ENCODE measurements at places on chromosomes 2 and 18. TPM values are rescaled to one million over a fixed set of nuclear protein-coding genes. Genes with fewer than 3 reads are reported as not detected.

GRCh38 chr2:163471947-163472346 lies 263.9 kb downstream of the FIGN start:
- DNase-seq: no peak

GRCh38 chr2:5926871-5927512 lies 234.8 kb downstream of the SOX11 start:
- no peak for DNase-seq

- no peak for DNase-seq
These were observed 162.4 kb downstream of the DSEL start for GRCh38 chr18:67354091-67354490.

DNA sequence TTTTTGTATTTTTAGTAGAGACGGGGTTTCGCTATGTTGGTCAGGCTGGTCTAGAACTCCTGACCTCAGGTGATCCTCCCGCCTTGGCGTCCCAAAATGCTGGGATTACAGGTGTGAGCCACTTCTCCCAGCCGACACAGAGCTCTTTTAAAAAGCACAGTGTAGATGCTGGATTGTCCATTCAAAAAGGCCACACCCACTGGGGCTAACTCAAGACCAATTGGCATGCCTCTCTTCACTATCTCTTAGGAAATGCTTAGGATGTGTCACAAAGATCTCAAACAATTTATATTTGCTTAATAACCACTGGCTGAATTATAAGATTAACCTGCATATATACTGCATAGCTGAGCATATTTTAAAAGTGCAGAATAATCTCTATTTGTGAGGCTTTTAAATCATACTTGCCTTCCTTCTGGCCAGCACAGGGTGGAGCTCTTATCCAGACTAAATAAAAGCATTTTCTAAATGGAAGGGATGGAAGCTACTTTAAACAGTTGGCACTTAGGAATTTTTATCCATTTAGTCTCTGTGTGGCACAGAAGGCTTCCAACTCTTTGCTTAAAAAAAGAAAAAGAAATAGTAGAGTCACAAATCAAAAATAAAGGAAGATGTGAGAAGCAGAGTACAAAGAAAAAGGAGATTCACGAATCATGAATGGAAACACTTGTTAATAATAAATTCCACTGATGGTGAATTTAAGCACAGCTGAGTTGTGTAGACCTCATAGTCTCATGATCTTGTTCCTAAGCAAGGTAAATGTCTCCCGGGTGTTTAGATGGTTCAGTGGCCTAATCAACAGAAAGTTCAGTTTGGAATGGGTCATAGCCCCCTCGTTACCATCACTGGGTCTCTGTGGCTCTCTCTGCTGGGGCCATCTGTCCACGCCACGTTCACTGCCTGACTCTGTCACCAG lies 22.4 kb downstream of the CRYGD start:
- peak; percentile 42 for DNase-seq

DNA sequence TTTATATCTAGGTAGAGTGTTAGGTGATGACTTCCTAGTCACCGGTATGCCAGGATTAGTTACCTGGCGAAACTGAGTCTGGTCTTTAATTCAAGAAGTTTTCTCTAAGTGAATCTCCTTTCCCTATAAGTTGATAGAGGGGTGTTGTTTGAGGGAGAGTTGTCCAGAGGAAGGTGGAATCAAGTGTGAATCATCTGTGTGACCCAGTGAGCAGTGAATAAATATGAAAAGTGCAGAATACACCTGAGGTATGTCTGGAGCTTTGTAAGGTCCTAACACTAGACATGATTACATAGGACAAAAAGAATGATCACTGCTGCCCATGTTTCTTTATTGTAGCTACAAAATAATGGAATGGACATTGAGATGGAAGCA lies 11.2 kb downstream of the POU3F3 start:
- no peak for DNase-seq

GRCh38 chr18:7301094-7301493 lies 70.2 kb downstream of the LRRC30 start:
- DNase-seq: no peak

- no peak for DNase-seq
These were observed 198.5 kb downstream of the TNS1 start for GRCh38 chr2:217804338-217804737.

GRCh38 chr2:226887940-226888339 lies 52.1 kb downstream of the RHBDD1 start:
- no peak for DNase-seq

GRCh38 chr2:135050132-135050531 lies 2.0 kb upstream of the RAB3GAP1 start:
- no peak for DNase-seq

DNA sequence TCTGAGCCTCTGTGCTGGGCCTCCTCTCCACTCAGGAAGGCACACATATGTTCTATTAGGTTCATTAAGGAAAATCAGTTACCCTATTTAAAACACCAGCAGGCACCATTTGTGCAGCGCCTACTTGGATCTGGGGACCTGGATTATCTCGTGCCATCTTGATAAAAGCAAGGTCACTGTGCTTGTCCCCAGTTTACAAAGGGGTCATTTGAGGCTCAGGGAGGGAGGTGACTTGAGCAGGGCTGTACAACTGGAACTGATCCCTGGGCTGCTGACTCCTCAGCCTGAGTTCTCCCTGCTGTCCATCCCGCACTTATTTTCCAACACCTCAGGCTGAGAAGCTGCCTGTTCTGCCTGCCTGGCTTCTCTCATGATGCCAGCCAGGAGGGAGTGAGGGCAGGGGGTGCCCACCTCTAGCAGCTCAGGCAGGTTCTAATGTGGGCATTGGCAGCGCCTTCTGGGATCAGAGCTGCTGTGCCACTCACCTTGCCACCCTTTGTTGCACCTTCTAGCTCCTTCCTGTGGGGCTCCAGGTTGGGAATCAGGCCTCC lies 120.3 kb downstream of the GLI2 start:
- DNase-seq: no peak

DNA sequence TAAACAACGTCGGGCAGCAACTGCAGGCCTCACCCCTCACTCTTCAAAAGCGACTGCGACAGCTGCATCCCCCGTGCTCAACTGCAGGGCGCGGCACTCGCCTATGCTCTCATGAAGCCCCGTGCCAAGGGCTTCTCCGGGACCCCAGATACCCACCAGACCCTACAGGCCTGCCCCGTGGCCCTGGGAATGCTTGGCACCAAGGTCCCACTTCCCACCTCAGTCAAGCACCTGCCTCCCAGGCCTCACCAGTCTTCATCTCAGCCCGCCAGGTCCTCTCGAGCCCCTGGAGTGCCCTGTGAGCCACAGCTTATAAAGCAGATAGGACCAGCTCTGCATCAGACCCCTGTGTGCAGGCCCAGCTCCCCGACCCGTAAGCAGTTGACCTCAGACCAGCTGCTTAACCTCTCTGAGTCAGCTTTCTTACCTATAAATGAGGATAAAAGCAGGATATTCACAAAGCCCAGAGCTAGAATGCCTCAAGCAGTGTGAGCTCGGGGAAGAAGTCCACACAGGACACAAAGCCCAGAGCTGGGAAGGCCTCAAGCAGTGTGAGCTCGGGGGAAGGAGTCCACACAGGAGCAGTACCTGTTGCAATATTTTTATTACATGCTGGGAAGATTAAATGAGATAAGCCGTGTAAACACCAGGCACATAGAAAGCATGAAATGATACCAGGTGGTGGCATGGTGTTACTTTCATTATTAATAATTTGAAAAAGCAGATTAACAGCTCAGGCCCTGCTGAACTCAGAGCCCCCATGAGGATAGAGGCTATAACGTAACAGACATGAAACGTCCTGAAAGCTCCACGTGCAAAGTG lies 96.9 kb downstream of the HDAC4 start:
- DNase-seq: peak; percentile 31

- DNase-seq: no peak
These were observed 5.3 kb upstream of the IKZF2 start for GRCh38 chr2:213156717-213157116.

- no peak for DNase-seq
These were observed 4.6 kb upstream of the LAMA3 start for GRCh38 chr18:23684515-23685197.

CKAP2L gene
- total RNA-seq: 1.4 TPM

PLGLB2 gene
- not detected for total RNA-seq

IL37 gene
- total RNA-seq: not detected

C2orf78 gene
- total RNA-seq: not detected

REG1B gene
- total RNA-seq: not detected

GALNT14 gene
- total RNA-seq: 1.1 TPM

SPHKAP gene
- total RNA-seq: 2.2 TPM
